ENCODE measurements at places on chromosomes 12 and 14. TPM values are rescaled to one million over a fixed set of nuclear protein-coding genes. Genes with fewer than 3 reads are reported as not detected.
A peak's percentile ranks its signal among the peaks of the same experiment; 100 is the strongest.

GRCh38 chr12:9319044-9319841, 111.0 kb upstream of the PZP start:
- no peaks in the 10 kb centered on the region for H3K36me3 ChIP-seq
- no peaks in the 10 kb centered on the region for H3K4me1 ChIP-seq
- H3K4me3 ChIP-seq, result no peak overlapping the region
- no peaks in the 10 kb centered on the region for H3K27me3 ChIP-seq

GRCh38 chr14:102732924-102733323, 44.3 kb upstream of the TRAF3 start:
- no peak for DNase-seq
- H3K4me1 ChIP-seq, result no peaks in the 10 kb centered on the region
- H3K4me3 ChIP-seq, result no peak overlapping the region
- no peak overlapping the region for H3K27ac ChIP-seq

The MMP17 gene
- 0.82 TPM for polyA plus RNA-seq

DNA sequence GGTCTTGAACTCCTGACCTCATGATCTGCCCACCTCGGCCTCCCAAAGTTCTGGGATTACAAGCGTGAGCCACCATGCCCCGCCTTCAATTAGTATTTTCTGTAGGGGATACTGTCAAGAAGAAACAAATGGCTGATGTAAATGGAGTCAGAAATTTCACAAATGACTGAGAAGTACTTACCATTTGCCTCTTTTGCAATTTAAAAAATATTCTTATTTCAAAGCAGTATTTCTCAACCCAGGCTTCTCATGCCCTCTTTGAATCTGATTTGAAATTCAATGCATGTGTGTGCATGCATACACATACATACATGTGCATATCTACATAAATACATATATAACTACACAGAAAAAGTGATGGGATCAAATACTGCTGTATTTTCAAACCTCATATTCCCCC, 4.4 kb downstream of the PSMA6 start:
- H3K27me3 ChIP-seq, result no peaks in the 10 kb centered on the region
- no peaks in the 10 kb centered on the region for H3K36me3 ChIP-seq
- no peak for DNase-seq
- H3K27ac ChIP-seq, result no peak overlapping the region
- no peak overlapping the region for H3K4me3 ChIP-seq

The PRH2 gene
- not detected for polyA plus RNA-seq

DNA sequence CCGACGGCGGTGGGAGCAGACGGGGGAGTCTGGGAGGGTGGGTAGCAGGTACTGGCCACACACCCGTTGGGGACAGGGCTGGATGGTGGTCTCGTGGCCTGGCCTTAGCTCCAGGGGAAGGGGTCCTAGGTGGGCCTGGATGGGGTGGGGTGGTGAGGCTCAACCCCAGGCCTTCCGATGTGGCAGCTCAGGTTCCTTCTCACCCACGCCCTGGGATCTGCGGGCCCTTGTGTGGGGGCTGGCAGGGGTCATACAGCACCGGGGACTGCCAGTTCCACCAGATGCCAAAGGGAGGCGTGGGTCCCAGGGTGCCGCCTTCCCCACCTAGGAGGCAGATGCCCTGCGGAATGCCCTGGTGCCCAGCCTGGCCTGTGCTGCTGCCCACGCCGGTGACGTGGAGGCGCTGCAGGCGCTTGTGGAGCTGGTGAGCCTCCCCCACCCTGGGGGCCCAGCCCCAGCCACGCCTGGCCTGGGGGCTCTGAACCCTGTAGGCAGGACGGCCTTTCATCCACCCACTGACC, 21.0 kb downstream of the ASPG start:
- no peaks in the 10 kb centered on the region for H3K36me3 ChIP-seq
- H3K27me3 ChIP-seq, result no peaks in the 10 kb centered on the region
- DNase-seq, result peak; percentile 39
- H3K4me3 ChIP-seq, result no peak overlapping the region

The MAP1LC3B2 gene
- 4.5 TPM for polyA plus RNA-seq

GRCh38 chr12:130008241-130008640, 104.4 kb upstream of the TMEM132D start:
- H3K4me3 ChIP-seq, result no peak overlapping the region
- no peak for DNase-seq
- peaks cover 3% of the 10 kb centered on the region for H3K27me3 ChIP-seq

The P2RX2 gene
- 0.37 TPM for polyA plus RNA-seq

DNA sequence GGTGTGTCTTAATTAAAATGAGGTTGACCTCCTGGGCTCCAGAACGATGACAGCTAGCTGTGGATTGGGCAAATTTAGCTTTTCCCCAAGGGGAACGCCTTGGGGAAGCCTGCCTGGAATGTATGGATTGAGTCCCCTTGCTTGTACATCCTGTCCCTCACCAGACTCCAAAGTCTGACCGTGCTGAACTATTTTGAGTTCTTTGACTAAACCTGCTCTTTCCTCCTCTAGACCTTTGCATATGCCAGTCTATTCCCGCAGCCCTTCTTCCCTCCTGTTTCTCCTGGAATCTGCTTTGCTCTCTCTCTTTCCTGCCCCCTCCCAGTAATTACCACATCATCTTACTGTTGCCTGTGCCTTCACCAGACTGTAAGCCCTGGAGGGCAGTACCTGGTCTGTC, 11.5 kb upstream of the KDM2B start:
- no peaks in the 10 kb centered on the region for H3K36me3 ChIP-seq
- H3K27ac ChIP-seq, result no peak overlapping the region
- H3K27me3 ChIP-seq, result no peaks in the 10 kb centered on the region
- no peak for DNase-seq
- H3K4me3 ChIP-seq, result no peak overlapping the region

- H3K4me3 ChIP-seq, result no peak overlapping the region
- H3K4me1 ChIP-seq, result no peaks in the 10 kb centered on the region
- DNase-seq, result peak; percentile 3
- H3K27ac ChIP-seq, result no peak overlapping the region
These were observed 109.3 kb downstream of the PTPRQ start for GRCh38 chr12:80553316-80553715.

The SCN8A gene
- 0.34 TPM for polyA plus RNA-seq

DNA sequence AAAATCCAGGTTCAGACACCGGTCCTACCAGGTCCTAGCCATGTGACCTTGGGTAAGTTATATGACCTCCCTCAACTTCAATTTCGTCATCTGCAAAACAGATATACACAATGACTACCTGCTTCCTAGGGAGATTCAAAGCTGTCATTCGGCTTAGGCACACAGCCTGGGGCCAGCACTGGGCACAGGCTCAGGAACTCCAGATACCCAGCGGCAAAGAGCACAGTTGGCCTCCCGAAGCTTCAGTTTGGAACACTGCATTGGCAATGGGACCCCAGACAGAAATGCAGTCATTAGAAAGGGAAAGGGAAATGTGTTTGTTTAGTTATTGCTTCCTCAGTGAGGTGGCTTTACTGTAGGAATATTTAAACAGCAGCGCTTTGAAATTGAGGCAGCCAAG, 11.4 kb downstream of the PLEKHG6 start:
- H3K27me3 ChIP-seq, result no peaks in the 10 kb centered on the region
- peaks cover 29% of the 10 kb centered on the region for H3K4me1 ChIP-seq
- H3K27ac ChIP-seq, result no peak overlapping the region

GRCh38 chr14:24243336-24243836, 963 bp upstream of the TINF2 start:
- H3K4me1 ChIP-seq, result no peaks in the 10 kb centered on the region
- no peaks in the 10 kb centered on the region for H3K27me3 ChIP-seq
- no peak for DNase-seq
- H3K27ac ChIP-seq, result peak overlapping the region; percentile 100

DNA sequence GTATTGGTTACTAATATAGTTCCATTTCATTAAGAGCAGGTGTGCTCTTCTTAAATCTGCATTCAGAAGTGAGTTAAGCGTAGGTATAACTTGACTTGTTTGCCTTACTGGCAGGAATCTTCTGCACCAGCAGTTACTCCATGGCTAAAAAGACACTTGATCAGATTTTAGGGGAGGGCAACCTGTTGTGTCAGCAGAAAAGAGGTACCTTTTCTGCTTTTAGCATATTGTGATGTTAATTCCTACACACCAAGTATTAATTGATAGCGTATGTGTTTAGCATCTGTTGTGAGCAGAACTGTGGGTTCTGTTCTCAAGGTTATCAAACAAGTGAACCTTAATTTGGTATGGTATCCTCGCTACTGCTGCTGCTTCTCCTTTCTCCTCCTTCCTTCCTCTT, 38.3 kb downstream of the TTLL5 start:
- no peak for DNase-seq
- no peak overlapping the region for H3K27ac ChIP-seq
- H3K4me3 ChIP-seq, result no peak overlapping the region
- no peaks in the 10 kb centered on the region for H3K4me1 ChIP-seq
- H3K27me3 ChIP-seq, result no peaks in the 10 kb centered on the region
- H3K36me3 ChIP-seq, result peaks cover 11% of the 10 kb centered on the region

GRCh38 chr12:128905003-128905544, 51.8 kb downstream of the GLT1D1 start:
- no peak overlapping the region for H3K4me3 ChIP-seq
- H3K4me1 ChIP-seq, result no peaks in the 10 kb centered on the region
- H3K27me3 ChIP-seq, result no peaks in the 10 kb centered on the region
- no peak overlapping the region for H3K27ac ChIP-seq

DNA sequence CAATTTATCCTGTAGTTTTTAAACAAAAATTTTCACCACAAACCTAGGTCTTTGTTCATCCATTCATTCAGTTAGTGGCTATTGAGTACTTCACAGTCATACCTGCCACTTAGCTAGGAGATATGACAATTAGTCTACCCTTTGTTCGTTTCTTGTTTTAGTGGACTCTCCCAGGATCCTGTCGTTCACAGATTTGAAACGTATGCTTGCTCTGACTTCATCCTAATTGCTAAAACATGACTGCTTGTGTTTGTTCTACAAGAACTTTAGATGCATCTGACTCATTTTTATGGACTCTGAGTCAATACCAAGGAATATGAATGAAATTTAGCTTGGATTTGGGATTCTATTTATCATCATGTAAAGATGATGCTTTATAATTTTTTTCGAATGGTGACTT, 69.5 kb downstream of the TBC1D30 start:
- no peak overlapping the region for H3K4me3 ChIP-seq
- H3K36me3 ChIP-seq, result no peaks in the 10 kb centered on the region
- H3K27me3 ChIP-seq, result no peaks in the 10 kb centered on the region
- H3K4me1 ChIP-seq, result no peaks in the 10 kb centered on the region
- H3K27ac ChIP-seq, result no peak overlapping the region
- no peak for DNase-seq

The MIP gene
- not detected for polyA plus RNA-seq

GRCh38 chr12:23025372-23026016, 400.5 kb downstream of the ETNK1 start:
- H3K4me3 ChIP-seq, result no peak overlapping the region
- H3K27me3 ChIP-seq, result no peaks in the 10 kb centered on the region
- no peak for DNase-seq
- H3K36me3 ChIP-seq, result no peaks in the 10 kb centered on the region

The CD27 gene
- polyA plus RNA-seq, result not detected

GRCh38 chr14:93286212-93286890, 46.5 kb downstream of the BTBD7 start:
- H3K27ac ChIP-seq, result peak overlapping the region; percentile 5
- H3K4me1 ChIP-seq, result no peaks in the 10 kb centered on the region
- DNase-seq, result no peak
- no peak overlapping the region for H3K4me3 ChIP-seq
- H3K36me3 ChIP-seq, result no peaks in the 10 kb centered on the region

DNA sequence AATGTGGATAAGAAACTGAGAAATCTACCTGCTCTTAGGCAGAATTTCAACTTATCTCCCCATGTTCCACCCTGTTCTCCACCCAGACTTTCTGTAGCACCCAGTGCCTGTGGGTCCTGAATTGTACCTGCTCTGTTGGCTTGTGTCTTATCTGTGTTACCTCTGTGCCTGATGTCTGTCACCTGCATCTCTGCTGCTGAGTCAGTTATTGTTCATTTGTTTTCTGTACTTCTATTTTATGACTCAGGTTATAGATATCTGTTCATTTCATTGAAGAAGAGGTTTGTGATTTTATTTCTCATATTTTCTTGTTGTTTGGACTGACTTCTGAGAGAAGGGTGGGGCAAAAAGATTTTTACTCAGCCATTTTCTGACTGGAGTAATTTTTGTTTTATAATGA, 11.7 kb downstream of the SOCS4 start:
- H3K4me3 ChIP-seq, result no peak overlapping the region
- H3K27ac ChIP-seq, result no peak overlapping the region
- no peak for DNase-seq

GRCh38 chr12:129631316-129631715, 272.5 kb downstream of the TMEM132D start:
- H3K27me3 ChIP-seq, result no peaks in the 10 kb centered on the region
- H3K4me1 ChIP-seq, result no peaks in the 10 kb centered on the region
- H3K4me3 ChIP-seq, result no peak overlapping the region
- H3K36me3 ChIP-seq, result no peaks in the 10 kb centered on the region

The KCNC2 gene
- not detected for polyA plus RNA-seq

GRCh38 chr12:106031761-106032622, 106.8 kb downstream of the NUAK1 start:
- no peaks in the 10 kb centered on the region for H3K36me3 ChIP-seq
- H3K27ac ChIP-seq, result no peak overlapping the region
- H3K4me1 ChIP-seq, result no peaks in the 10 kb centered on the region
- no peaks in the 10 kb centered on the region for H3K27me3 ChIP-seq

DNA sequence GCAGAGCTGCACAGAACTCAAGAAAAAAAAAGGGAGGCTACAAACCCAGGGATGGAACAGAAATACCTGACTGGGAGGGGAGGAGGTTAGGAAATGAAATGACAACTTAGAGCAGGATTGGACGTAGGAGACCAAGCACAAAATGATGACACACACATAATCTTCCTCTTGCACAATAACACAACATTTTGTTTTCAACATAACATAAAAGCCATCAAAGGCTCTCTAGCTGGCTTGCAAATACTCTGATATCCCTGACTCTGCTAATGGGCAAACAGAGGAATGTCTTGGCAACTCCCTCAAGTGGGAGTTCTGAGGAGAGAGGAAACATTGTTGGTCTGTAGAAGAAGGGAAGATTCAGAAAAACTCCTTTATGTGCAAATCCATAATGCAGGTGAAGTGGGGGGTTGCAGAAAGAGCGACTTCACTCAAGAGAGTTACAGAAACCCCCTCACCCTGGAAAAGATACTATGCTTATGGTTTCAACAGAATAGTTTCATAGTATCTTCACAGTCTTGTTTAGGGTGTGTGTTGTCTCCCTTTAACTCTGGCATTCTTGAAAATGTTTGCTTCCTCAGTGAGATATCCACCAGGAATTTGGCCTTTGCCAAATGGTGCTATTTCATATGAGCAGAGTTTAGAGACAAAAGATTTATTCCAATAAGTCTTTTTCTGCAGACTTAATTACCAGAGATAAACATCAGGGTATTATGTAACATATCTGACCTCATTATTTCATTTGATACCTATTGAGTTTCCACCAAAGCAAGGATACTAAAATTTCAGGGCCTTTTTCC, 43.8 kb upstream of the LTBP2 start:
- no peaks in the 10 kb centered on the region for H3K4me1 ChIP-seq
- no peak overlapping the region for H3K27ac ChIP-seq
- DNase-seq, result no peak
- no peak overlapping the region for H3K4me3 ChIP-seq

The WASHC4 gene
- 10.7 TPM for polyA plus RNA-seq

The NRIP2 gene
- 15.9 TPM for polyA plus RNA-seq

DNA sequence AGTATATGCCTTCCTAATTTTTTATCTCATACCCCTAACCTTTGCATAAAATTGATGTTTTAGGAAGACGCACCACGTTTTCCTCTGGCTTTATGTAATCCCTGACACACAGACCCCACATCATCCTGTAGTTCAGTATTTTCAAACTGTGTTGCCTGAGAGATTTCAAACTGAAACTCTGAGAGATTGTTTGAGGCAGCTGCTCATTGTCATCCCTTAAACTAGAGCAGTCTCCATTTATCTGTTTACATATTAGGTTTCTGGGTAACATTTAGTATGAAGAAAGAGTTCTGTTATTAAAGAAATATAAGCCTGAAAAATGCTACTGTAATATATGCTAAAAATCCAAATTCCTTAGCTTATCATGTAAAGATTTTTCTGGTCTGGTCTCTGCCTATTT, 24.3 kb downstream of the MNAT1 start:
- H3K4me1 ChIP-seq, result no peaks in the 10 kb centered on the region
- no peaks in the 10 kb centered on the region for H3K27me3 ChIP-seq
- no peaks in the 10 kb centered on the region for H3K36me3 ChIP-seq
- peak; percentile 18 for DNase-seq

All from kidney (tissue), 22 donors.